Astrocyte (in vitro differentiated cells and primary cell): ENCODE measurements at places on chromosomes 13 and 19. TPM values are rescaled to one million over a fixed set of nuclear protein-coding genes. Genes with fewer than 3 reads are reported as not detected.
A peak's percentile ranks its signal among the peaks of the same experiment; 100 is the strongest.

GRCh38 chr13:50529154-50529882, 314.2 kb downstream of the DLEU7 start:
- peak; percentile 95 for DNase-seq

The SLC46A3 gene
- total RNA-seq = 6.1 and 8.6 TPM in 2 replicates

DNA sequence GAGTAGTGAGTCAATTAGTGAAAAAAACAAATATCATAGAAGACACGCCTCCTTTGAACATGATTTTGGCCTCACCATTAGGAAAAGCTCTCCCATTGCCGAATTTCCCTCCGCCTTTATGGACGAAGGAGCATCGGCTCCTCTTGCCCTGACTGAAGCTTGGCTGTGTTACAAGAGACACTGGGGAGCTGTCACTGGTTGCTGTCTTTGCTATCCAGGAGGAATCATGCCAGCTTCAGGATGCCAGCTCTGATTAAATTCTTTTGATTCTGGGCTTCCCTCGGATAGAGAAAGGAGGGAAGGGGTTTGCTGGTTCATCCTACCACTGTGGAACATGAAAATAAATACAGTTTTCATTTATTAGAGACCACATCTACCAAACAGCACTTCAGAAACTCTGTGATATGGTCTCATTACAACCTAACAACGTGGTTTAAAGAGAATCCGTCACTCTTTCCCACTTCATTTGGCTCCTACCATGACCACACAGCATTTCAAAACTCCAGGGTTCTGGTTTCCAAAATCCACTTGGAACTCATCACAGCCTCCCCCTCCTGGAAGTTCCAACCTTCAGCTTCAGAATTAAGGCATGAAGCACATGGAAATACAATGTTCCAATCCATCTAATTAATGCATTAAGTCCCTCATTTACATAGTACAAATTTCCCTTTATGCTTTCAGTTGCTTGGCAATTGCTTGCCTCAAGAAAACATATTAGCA, 446.0 kb downstream of the EFNB2 start:
- no peak for DNase-seq

DNA sequence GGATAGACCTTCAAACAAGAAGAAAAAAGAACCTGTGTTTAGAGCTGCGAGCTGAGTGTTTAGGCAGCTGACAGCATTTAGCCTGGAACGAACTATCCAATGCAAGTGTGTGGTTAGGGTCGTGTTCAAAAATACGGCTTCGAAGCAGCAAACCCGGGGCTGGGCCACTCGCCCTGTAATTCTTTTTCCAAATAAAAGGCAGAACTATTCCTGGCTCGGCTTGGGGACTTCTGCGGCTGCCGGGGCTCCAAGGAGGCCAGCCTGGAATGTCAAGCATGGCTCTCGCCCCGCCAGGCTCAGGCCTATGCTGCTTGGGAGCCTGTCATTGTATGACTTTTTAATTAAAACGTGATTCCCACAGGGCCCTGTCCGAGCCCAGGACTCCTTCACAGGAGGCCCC, 51.7 kb upstream of the KLF2 start:
- DNase-seq = peak; percentile 57

DNA sequence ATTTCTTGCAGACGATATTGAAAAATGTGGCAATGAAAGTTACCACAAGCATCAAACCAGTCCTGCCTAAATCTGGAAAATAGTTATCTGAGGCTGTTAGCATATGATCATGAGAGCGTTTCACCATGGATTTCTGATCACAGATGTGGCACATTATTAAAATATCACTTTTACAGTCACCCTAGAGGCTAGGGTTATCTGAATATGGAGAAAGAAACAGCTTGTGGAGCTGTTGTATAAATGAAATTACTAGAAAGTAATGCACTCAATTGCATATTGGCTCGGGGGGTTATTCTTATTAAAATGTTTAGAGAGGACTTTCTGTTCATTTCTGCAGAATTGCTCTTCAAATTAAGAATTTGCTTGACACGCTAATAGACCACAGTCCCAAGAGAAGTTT, 35.6 kb downstream of the ALOX5AP start:
- DNase-seq = no peak

GRCh38 chr13:99507986-99508385, 6.7 kb downstream of the TM9SF2 start:
- DNase-seq = no peak

- no peak for DNase-seq
These were observed 12.2 kb downstream of the NUFIP1 start for GRCh38 chr13:44976949-44977583.

The CGB1 gene
- 2.3 TPM in 1 of 2 replicates, not detected in the other for total RNA-seq

- DNase-seq = peak; percentile 96
These were observed 98.5 kb downstream of the MIPEP start for GRCh38 chr13:23790577-23791170.

The CYP4F12 gene
- not detected in 2 replicates for total RNA-seq

DNA sequence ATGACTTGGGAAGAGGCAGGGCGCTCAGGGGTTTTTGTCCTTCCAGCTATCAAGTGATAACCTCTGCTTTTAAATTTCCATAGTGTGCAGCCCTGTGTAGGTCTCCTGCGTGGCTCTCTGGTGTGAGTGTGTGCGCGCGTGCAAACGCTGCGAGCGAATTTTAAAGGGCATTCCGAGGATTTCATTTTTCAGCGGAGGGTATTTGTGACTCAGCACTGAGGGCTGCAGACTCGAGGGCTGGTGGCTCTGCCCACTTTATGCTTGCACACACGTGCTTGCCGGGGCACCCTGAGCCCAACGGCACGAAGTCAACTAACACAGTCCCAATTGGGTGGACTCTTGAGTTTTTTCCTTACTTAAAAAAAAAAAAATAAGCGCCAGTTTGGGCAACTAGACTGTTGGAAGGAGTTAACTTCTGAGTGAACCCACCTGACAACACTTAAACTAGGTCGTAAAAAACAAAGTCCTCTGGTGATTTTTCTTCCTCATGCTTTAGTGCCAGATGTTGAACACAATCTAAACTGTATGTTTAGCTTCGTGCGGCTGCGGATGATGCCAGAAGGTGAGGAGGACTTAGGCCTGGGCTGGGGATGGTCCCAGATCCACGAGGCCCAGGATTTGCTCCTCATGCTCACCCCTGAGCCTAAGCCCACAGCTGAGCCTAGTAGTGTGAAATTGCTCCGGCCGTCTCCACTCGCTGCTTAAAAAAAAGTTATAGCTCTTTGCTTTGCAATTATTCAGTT, 2.1 kb downstream of the FGF9 start:
- no peak for DNase-seq

GRCh38 chr13:77329911-77330584, 3.2 kb upstream of the MYCBP2 start:
- DNase-seq = no peak

- no peak for DNase-seq
These were observed 19.6 kb upstream of the ZFP14 start for GRCh38 chr19:36398571-36398970.

The PGLYRP2 gene
- total RNA-seq = not detected in 2 replicates

GRCh38 chr13:104382951-104383350, 1316.7 kb upstream of the SLC10A2 start:
- peak; percentile 90 for DNase-seq

DNA sequence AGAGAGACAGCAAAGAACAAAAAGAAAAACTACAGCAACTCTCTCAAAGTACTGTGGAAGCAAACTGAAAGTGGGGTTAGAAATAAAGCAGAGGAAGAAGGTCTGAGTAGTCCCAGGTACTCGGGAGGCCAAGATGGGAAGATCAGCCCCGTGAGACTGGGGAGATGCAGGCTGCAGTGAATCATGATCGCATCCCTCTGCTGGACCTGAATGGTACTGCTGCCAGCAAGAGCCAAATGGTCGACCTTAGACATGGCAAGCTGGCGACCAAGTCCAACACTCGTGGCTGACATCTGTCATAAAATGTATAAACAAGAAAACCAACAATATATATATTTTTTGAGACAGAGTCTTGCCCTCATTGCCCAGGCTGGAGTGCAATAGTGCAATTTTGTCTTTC, 33.7 kb upstream of the ZNF724 start:
- peak; percentile 5 for DNase-seq

The KLF2 gene
- total RNA-seq = 1.9 and 2.0 TPM in 2 replicates

GRCh38 chr13:31980830-31981229, 50.7 kb upstream of the FRY start:
- no peak for DNase-seq

DNA sequence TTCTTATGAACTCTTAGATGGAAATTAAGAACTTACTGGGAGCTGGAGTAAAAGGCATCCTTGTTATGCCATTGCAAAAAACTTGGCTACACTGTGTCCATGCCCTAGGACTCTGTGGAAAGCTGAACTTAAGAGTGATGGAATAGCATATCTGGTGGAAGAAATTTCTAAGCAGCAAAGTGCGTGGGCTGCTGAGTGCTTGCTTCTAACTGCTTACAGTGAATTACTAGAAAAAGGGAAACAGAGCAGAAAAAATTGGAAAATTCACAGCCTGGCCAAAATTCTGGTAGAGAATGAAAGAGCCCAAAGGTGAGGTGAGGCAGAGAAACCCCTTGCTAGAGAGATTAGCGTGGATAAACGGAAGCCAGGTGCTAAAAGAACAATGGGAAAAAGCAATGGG, 44.3 kb downstream of the ALOX5AP start:
- DNase-seq = no peak

DNA sequence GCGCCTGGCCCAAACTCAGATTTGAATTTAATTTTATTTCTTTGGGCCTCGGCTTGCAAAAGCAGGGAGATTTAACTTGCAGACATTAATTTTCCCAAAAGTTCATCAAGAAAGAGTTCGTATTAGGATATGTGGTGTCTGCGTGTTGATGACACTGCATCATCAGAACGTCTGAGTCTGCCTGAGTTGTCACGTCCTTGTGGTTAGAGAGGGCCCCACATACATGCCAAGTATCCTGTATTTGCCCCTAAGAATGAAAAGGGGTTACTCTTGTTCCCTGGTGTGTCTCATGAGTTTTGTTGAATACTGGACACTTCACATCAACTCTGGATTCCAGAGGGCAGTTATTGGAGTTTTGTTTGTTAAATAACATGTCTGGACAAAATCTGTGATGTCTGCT, 5.6 kb upstream of the TEX29 start:
- no peak for DNase-seq

DNA sequence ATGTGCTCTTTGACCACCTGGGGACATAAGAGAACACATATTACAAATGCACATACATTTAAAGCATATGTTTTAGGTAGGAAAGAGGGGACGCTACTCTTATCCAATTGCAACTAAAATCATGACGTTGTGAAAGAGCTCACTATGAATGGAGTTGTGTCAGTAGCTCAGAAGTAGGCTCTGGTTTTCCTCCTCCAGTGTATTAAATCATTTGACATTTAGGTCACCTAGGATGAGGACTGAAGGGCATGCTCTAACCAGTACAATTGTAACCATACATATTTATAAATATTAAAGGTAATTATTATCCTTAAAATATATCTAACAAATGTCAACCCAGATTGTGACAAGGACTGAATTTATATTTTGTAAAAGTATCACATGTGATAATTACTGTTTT, 389.0 kb downstream of the KLF12 start:
- no peak for DNase-seq

DNA sequence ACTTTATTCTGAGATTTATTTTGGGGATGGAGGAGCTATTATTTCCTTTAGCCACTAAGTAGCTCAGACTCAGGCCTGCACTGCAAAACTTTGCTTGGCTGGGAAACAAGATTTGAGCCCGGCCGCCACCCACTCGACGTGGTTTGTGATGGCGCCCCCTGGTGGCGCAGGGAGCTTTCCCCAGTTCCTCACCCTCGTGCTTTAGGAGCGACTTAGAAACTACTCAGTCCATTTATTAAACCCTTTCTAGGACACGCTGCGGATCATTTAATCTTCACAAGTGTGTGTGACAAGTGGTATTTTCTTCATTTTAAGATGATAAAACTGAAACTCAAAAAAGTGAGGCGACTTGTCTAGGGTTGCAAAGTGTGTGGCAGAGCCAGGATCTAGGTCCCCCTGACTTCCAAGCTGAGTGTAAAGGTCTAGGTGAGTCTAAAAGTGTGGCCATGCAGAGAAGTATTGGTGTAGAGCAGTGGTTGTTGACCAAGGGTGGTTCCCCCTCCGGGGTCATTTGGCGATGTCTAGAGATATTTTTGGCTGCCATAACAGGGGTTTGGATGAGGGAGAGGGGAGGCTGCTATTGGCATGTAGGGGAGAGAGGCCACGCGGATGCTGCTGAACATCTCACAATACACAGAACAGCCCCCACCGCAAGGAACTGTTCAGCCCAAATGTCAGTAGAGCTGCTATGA, 2.2 kb downstream of the CXCL17 start:
- DNase-seq = peak; percentile 27

DNA sequence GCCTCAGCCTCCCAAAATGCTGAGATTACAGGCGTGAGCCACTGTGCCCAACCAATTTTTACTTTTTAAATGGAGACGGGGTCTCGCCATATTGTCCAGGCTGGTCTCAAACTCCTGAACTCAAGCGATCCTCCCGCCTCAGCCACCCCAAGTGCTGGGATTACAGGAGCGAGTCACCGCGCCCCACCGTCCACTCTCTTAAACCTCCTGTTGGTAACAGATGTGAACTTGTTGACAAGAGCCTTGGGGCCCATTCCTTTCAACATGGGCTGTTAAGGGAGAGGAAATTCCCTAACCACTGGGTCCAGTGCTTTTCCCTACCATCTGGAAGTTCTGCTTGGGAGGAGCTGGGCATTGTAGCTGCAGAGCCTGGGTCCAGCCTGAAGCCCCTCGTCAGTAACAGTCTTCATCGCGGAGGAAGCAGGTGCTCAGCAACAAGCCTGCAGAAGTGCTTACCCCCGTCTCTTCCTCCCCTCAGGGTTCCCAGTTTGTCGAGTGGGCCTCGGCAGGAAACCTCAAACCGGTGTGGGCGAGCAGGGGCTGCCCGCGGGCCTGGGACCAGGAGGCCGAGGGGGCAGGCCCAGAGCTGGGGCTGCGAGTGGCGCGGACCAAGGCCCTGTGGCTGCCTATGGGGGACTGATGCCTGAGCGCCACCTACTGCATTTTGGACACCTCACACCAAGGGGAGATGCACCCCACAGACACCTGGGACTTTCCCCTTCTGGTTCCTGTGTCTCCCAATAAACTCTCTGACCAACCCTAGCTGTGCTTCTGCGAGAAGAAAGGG, 4.0 kb upstream of the FLT3LG start:
- DNase-seq = no peak

The LRFN3 gene
- total RNA-seq = 15.1 and 15.3 TPM in 2 replicates

DNA sequence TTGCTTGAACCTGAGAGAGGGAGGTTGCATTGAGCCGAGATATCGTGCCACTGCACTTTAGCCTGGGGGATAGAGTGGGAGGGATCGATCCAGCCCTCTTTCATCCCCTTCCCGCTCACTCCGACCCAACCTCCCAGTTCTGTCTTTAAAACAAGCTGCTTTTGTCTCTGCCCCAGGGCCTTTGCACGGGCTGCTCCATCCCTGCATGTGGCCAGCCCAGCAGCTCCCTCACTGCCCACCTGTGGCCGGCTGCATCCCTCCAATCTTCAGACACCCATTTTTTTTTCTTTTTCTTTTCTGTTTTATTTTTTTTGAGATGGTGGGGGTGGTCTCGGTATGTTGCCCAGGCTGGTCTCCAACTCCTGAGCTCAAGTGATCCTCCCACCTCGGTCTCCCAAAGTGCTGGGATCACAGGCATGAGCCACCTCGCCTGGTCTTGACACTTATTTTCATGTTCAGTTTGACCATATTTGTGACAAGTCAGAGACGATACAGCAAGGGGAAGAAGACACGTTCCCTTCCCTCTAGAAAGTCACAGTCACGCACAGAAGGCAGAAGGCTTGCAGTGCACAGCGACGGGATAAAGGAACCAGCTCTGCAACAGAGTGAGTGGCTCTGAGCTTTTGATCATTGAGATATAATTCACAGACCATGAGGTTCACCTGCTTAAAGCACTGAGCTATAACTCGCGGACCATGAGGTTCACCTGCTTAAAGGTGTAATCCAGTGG, 31.8 kb downstream of the EFNA2 start:
- no peak for DNase-seq
